ENCODE measurements at places on chromosomes 7 and 10. TPM values are rescaled to one million over a fixed set of nuclear protein-coding genes. Genes with fewer than 3 reads are reported as not detected.

NEUROD6 gene
- not detected for total RNA-seq

CPA1 gene
- not detected for total RNA-seq

ADIRF gene
- total RNA-seq = 41.1 TPM

SFTPD gene
- total RNA-seq = 0.49 TPM

CTTNBP2 gene
- total RNA-seq = 1.2 TPM

GUSB gene
- 15.4 TPM for total RNA-seq

MAT1A gene
- not detected for total RNA-seq

PRPS1L1 gene
- total RNA-seq = not detected

NPFFR1 gene
- not detected for total RNA-seq

TRPV6 gene
- not detected for total RNA-seq

DNAH11 gene
- 0.74 TPM for total RNA-seq

SFTPA1 gene
- total RNA-seq = not detected

GPR141 gene
- 0.33 TPM for total RNA-seq

GIMAP1 gene
- 5.9 TPM for total RNA-seq

MARVELD1 gene
- total RNA-seq = 6.4 TPM

NEBL gene
- total RNA-seq = 805 TPM

CYP3A4 gene
- total RNA-seq = not detected

ZNF425 gene
- 0.58 TPM for total RNA-seq

FAM185A gene
- total RNA-seq = 7.0 TPM

CYP2C19 gene
- total RNA-seq = not detected

TUBAL3 gene
- total RNA-seq = 0.36 TPM

TAS2R3 gene
- 0.41 TPM for total RNA-seq

CPEB3 gene
- total RNA-seq = 13.6 TPM

SPDYE16 gene
- 0.22 TPM for total RNA-seq

PTPN20 gene
- total RNA-seq = 13.0 TPM

C10orf90 gene
- total RNA-seq = not detected

DDC gene
- not detected for total RNA-seq

FGFR2 gene
- 0.36 TPM for total RNA-seq

PLAC9 gene
- total RNA-seq = 34.3 TPM

STARD3NL gene
- total RNA-seq = 24.8 TPM

FHIP2A gene
- 26.6 TPM for total RNA-seq

KEL gene
- total RNA-seq = 0.38 TPM

SPACDR gene
- 0.88 TPM for total RNA-seq

C10orf62 gene
- 1.5 TPM for total RNA-seq

IFT22 gene
- total RNA-seq = 32.0 TPM

SPDYE9 gene
- not detected for total RNA-seq

TMEM130 gene
- total RNA-seq = not detected

DYDC2 gene
- not detected for total RNA-seq

CUEDC2 gene
- total RNA-seq = 72.3 TPM

SSC4D gene
- 0.99 TPM for total RNA-seq

CALHM1 gene
- total RNA-seq = not detected

PKD2L1 gene
- not detected for total RNA-seq

AVPI1 gene
- total RNA-seq = 6.7 TPM

GLI3 gene
- 5.5 TPM for total RNA-seq

NKX1-2 gene
- not detected for total RNA-seq

ITGA8 gene
- 1.7 TPM for total RNA-seq

IL6 gene
- 0.69 TPM for total RNA-seq

ANKRD2 gene
- 969 TPM for total RNA-seq

SEMA3D gene
- 1.8 TPM for total RNA-seq

PVRIG gene
- total RNA-seq = not detected

KCNIP2 gene
- total RNA-seq = 29.2 TPM

NEUROG3 gene
- not detected for total RNA-seq

CPXM2 gene
- 4.5 TPM for total RNA-seq

DAGLB gene
- total RNA-seq = 6.0 TPM

NOLC1 gene
- 28.3 TPM for total RNA-seq
